ENCODE measurements at places on chromosomes 7 and 10.

DNA sequence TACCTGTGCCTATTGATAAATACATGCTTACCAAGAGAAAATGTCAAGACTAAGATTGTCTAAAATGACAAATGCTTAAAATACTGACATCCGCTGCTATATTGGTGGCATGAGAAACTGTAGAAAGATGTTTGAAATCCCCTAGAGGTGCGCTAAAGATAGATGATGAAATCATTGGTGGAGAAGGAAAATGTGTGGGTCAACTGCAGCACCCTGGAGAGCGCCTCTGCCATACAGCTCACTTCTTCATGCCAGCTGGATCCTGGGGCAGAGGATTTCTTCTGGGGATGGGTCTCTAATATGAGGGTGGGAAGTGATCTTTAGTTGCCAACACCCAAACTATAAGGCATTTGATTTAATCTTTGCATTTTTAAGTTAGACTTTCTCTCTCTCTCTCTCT, 680.4 kb upstream of the POM121L12 start:
- no peak for DNase-seq

- DNase-seq, result no peak
Measured at GRCh38 chr10:3907514-3907913, 122.5 kb upstream of the KLF6 start.

DNA sequence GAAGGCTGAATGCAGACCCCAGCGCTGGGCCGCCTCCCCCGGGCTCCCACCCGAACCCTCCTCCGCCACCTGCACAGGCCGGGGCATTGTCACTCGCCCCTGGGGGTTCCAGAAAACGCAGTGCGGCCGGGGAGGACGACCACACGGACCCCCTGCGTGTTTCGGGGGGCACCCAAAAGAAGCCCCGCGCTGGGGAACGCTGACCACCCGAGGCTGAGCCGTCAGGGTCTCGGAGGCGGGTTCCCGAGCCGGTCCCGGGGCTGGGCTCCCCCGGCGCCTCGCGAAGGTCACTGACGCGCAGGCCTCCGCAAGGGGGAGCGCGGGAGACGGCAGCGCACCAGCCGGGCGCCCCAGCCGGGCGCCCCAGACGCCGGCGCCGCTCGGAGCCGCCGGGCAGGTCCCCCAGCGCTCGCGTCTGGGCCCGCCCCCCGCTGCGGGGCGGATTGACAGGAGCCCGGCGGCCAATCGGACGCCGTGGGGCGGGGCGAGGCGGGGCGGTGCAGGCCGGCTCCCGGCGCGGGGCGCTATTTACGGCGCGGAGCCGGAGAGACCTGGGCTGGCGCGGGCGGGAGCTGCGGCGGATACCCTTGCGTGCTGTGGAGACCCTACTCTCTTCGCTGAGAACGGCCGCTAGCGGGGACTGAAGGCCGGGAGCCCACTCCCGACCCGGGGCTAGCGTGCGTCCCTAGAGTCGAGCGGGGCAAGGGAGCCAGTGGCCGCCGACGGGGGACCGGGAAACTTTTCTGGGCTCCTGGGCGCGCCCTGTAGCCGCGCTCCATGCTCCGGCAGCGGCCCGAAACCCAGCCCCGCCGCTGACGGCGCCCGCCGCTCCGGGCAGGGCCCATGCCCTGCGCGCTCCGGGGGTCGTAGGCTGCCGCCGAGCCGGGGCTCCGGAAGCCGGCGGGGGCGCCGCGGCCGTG, at the start of gene BAMBI:
Gene BAMBI (plus strand): TSS at position 554 of the 920 bp plus-strand sequence. CDS start 377 bp downstream, outside the sequence.
- DNase-seq, result peak; percentile 90

DNA sequence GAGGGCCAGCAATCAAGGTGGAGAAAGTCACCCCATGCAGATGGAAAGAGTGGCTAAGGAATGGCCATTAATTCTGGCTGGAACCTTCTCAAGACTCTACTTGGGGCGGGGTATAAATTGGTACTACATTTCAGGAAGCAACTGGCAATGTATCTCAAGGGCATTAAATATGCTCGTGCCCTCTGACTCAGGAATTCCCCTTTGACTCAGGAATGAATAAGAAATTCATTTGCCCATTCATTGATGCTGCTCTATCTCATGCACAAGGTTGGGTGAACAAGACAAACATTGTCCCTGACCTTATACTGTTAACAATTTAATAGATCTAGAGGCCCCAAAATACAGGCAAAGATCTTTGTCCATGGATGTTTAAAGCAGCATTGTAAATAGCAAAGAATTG, 188.1 kb downstream of the MYOF start:
- DNase-seq, result no peak

DNA sequence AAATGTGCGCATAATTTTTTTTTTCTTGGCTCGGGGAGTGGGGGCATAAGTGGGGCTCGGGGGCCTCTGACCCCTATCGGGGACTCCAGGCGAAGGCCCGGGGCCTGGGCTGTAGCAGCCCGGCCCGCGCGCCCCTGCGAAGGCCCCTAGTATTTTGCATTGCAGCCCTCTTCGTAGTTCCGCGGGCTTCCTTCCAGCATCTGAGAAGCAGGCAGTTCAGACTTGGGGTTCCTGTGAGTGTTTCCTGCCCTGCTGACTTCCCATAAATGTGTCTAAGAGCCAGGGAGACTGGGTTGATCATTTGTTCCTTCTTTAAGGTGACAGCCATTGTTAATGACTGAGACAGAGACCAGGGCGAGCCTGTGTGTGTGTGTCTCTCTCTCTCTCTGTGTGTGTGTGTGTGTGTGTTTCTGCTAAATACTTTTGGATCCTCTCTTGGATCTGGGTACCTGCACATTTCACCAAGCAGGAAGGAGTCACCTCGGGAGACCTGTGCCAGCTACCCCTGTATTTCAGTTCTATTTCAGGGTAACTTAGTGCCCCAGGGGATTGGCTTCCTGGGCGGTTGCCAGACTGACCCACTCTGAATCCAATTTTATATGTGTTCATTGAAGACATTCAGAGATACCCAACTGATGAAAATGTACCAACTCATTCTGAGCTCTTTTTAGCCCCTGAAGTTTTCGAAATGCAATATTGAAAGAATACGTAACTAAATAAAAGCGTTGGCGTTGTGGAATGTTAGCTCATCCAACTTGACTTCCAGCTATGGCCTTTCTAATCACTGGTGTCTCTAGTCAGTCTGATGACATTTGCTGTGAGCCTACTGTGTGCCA, 805 bp downstream of the MSRB2 start:
- no peak for DNase-seq

GRCh38 chr7:47458057-47458456, 123.9 kb downstream of the TNS3 start:
- DNase-seq, result no peak

DNA sequence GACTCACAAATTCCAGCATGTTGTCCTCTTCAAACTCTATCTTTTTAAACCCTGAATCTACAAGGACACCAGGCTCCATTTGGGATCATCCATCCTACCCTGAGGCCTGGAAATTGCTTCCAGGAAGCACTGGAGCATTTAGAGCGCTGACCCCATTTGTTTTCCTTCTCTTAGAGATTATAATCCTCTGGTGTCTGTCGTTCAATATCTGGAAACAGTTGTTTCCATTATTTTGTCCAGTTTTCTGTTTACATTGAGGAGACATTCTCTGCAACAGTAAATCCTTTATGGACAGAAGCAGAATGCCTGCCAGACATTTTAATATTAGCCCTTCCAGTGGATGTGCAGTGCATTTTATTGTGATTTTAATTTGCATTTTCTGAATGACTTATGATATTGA, 119.4 kb upstream of the MEOX2 start:
- DNase-seq, result no peak

GRCh38 chr7:101315336-101315735, 6.3 kb downstream of the IFT22 start:
- DNase-seq, result peak; percentile 53

DNA sequence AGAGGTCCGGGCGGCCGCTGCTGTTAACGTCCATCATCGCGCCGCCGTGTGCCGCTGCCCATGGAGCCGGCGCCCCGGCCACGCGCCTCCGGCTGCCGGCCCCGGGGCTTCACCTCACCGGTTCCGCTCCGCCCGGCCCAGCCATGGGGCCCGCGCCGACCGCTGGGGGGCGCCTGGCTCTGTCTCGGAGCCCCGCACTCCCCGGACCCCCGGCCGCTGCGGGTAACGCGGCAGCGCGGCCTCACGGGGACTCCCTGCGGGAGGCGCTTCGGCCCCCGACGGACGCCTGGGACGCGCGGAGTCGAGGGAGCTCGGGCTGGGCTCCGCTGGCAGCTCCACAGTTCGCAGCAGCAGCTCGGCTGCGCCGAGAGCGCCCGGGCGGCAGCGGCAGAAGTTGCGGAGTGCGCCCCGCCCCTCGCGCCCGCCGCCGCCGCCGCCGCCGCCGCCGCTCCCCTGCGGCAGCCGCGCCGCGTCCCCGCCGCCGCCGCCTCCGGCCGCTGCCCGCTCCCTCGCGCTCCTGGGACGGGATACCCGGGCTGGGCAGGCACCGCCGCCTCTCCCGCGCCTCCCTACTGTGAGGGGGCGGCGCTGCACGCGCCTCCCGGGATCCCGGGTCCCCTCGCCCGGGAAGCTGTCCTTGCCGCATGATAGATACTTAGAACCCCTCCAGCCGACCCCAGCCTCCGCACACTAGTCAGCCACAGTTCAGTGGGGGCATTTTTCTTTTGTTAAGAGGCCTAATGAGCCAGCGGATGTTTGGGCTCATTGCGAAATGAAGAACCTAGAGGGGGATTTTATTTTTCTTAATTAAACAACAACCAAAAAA, at the start of gene HTR7:
Gene HTR7 (minus strand): TSS at position 405 of the 826 bp plus-strand sequence. CDS start 368 bp downstream, at position 37.
- peak; percentile 66 for DNase-seq

- no peak for DNase-seq
Measured at GRCh38 chr7:6181136-6181535, 91.3 kb downstream of the CYTH3 start.

DNA sequence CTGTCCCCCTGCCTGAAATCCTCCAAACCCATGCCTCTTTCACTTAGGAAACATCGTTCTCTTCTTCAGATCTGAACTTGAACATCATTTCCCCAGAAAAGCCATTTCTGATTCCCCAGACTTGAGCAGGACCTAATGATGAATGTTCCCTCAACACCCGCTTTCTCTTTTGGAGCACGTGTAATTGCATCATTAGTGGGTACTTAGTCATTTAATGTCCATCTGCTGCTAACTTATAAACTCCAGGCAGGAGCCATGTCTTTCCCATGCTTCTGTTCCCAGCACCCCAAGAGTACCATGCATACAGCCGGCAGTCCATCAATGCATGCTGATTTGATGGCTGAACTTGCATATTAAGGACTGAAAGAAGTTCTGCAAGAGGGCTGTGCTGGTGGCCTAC, 36.5 kb upstream of the ECHDC3 start:
- DNase-seq, result no peak

GRCh38 chr10:119309423-119309770, 102.0 kb downstream of the GRK5 start:
- DNase-seq, result no peak

- DNase-seq, result no peak
Measured at GRCh38 chr10:99854860-99855259, 72.4 kb downstream of the ABCC2 start.

GRCh38 chr10:59950105-59950504, 43.7 kb upstream of the CCDC6 start:
- no peak for DNase-seq

GRCh38 chr7:41918597-41918996, 215.7 kb upstream of the INHBA start:
- no peak for DNase-seq

Measured in liver (tissue), 10 donors.